Fibroblast of villous mesenchyme (primary cell): ENCODE measurements at places on chromosomes 1 and 21. TPM values are rescaled to one million over a fixed set of nuclear protein-coding genes. Genes with fewer than 3 reads are reported as not detected.

Gene SH2D1B
- not detected in 2 replicates for total RNA-seq

- no peak for DNase-seq
Measured at GRCh38 chr21:42552407-42553336, 39.0 kb downstream of the SLC37A1 start.

GRCh38 chr1:31944205-31945089 lies 6.3 kb upstream of the PTP4A2 start:
- peak; percentile 98 for DNase-seq

- DNase-seq = no peak
Measured at GRCh38 chr1:170521818-170522217, 10.1 kb upstream of the GORAB start.

DNA sequence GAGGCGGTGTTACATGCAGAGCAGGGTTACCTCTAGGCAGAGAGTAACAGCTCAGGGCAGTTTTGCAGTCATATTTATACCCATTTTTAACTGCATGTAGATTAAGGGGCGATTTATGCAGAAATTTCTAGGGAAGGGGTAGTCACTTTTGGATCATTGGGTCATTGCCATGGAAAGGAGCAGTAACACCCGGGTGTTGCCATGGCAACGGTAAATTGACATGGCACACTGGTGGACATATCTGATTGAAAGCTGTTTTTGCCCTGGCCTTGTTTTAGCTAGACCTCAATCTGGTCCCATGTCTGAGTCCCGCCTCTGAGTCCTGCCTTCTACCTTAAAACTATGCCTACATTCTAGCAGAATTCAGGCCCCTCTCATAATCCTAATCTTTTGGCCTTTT lies 11.8 kb upstream of the USP1 start:
- no peak for DNase-seq

Gene H6PD
- 27.2 and 47.4 TPM in 2 replicates for total RNA-seq

Gene GRHL3
- not detected in 2 replicates for total RNA-seq

DNA sequence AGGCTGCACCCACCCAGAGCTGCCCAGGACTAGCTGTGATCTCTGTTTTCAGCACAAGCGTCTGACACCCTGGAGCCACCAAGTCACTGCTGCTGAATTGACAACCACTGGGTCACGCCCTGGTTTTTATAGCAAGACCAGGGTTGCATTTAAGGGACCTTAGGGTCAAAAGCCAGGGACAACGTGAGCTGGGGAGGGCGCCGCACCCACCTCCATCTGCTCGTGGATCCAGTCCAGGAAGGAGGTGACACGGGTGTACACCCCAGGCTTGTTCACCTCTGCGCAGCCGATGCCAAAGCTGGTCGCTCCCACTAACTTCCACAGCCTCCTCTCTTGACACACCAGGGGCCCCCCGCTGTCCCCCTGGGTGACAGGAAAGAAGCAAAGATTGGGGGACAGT lies 9.2 kb upstream of the TFF1 start:
- no peak for DNase-seq

- DNase-seq = peak; percentile 92
Measured at GRCh38 chr1:200483491-200484143, 73.8 kb upstream of the ZNF281 start.
